Central memory CD8-positive, alpha-beta T cell (primary cell): ENCODE measurements at places on chromosomes 16 and 17.
A peak's percentile ranks its signal among the peaks of the same experiment; 100 is the strongest.

GRCh38 chr16:71630808-71631207 lies 4.8 kb downstream of the MARVELD3 start:
- no peak overlapping the region for H3K4me3 ChIP-seq
- H3K36me3 ChIP-seq, result no peaks in the 10 kb centered on the region
- DNase-seq, result no peak
- H3K4me1 ChIP-seq, result no peaks in the 10 kb centered on the region
- H3K27me3 ChIP-seq, result no peaks in the 10 kb centered on the region
- H3K27ac ChIP-seq, result no peak overlapping the region

GRCh38 chr17:57983446-57983845 lies 4.6 kb downstream of the VEZF1 start:
- peaks cover 45% of the 10 kb centered on the region for H3K36me3 ChIP-seq
- H3K4me3 ChIP-seq, result peak overlapping the region; percentile 42
- H3K27me3 ChIP-seq, result no peaks in the 10 kb centered on the region
- H3K4me1 ChIP-seq, result peaks cover 71% of the 10 kb centered on the region
- no peak for DNase-seq
- no peak overlapping the region for H3K27ac ChIP-seq

DNA sequence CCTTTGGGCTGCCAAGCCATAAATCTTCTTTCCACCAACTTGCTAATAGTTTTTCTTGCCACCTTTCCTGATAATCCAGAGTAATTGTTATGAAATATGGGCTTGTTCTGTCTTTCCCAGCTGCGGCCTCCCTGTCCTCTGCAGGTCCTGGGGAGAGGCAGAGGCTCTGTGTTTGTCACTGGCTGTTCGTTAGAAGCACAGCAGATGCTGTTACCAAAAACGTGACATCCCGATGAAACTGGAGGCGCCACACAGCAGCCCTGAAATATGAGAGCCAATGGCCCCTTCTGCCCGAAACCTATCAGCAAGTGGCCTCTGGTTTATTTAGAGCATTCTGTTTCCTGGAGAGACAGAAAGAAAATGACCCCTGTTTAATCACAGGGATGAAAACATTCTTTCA lies 115.1 kb upstream of the ANKFN1 start:
- no peak overlapping the region for H3K4me3 ChIP-seq
- no peaks in the 10 kb centered on the region for H3K36me3 ChIP-seq
- peaks cover 8% of the 10 kb centered on the region for H3K27me3 ChIP-seq
- no peak for DNase-seq
- H3K27ac ChIP-seq, result no peak overlapping the region

DNA sequence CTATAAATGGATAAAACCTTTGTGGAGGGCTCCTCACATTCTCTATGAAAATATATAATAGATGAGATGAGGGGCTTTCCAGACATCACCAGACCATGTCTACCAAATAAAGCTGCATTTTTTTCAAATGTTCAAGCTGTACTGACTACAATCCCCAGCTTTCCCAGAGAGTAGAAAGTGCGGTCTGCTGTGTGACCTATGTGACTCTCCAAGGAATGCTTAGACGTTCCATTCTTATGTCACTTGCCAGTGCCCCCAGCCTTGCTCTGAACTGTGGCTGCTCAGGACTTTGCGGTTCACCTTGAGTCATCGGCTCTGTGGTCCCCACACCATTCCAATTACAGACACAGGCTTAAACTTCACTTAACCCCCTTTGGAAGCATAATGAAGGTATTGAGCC lies 47.8 kb upstream of the SCNN1B start:
- no peaks in the 10 kb centered on the region for H3K36me3 ChIP-seq
- H3K27me3 ChIP-seq, result peaks cover 30% of the 10 kb centered on the region
- no peaks in the 10 kb centered on the region for H3K4me1 ChIP-seq

DNA sequence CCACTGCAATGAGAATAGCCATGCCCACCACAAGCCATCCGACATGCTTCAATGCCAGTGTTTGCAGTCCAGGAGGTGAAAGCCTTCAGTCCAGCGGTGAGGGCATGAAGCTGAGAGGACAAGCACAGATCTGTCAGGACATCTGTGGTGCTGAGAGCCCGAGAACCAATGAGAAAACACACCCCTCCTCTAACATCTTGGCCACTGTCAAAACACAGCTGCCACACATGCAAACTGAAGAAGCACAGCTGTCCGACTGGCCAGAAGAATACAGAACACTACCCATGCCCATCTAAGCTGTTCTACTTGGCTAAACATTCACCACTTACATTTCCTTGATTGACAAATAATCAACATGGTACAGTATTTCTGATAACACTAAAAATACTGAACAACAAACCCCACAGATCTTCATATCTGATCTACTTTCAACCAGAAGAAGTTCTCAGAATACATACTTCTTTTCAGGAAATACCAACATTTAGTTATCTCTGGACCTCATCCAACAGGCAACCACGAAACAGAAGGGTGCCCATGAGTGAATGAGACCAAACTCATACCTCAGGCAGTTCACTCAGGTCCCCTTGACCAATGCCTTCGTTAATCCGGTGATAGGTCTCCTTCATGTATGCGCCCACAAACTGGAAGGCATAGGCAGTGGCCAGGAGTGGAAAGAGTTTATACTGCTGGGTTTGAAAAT lies 10.2 kb upstream of the FBF1 start:
- H3K27ac ChIP-seq, result no peak overlapping the region
- no peak for DNase-seq
- no peak overlapping the region for H3K4me3 ChIP-seq
- H3K36me3 ChIP-seq, result peaks cover 70% of the 10 kb centered on the region

DNA sequence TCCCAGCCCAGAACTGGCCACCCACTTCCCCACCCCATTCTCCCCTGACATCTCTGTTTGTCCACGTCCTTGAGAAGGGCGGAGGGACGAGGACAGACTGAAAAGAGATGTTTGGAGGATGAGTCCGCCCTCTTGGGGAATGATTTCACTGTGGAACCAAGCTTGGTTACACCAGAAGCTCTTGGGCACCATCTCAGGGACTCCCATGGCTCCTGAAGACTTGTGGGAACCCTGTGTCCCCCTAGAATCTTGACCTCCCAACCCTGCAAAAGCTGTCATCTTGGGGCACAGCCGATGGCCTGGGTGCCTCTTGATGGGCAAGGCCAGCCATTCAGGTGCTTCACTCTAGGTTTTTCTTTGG lies 25.9 kb upstream of the LITAF start:
- H3K27me3 ChIP-seq, result no peaks in the 10 kb centered on the region
- no peak for DNase-seq
- H3K4me3 ChIP-seq, result peak overlapping the region; percentile 45
- H3K36me3 ChIP-seq, result no peaks in the 10 kb centered on the region
- peak overlapping the region; percentile 91 for H3K27ac ChIP-seq

DNA sequence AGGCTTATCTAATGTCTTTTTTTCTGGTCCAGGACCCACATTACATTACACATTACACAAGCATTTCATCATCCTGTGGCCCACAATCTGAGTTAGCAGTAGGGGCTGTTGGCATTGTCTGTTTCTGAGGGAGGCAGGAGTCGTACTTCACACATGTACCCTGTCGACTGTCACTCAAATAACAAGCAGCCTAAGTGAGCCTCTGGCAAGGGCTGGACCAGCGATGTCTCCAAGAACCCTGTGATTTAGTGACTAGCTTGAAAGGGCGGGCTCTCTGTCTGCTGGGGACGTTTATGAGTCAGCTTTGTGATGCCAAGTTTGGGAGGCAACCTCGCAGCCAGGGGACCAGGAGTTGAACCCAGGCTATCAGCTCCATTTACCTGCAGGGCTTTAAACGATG lies 251.4 kb downstream of the HS3ST3B1 start:
- peaks cover 33% of the 10 kb centered on the region for H3K27me3 ChIP-seq
- H3K36me3 ChIP-seq, result no peaks in the 10 kb centered on the region
- no peak overlapping the region for H3K27ac ChIP-seq
- no peak for DNase-seq
- H3K4me1 ChIP-seq, result no peaks in the 10 kb centered on the region

GRCh38 chr16:62638324-62638911 lies 602.2 kb upstream of the CDH8 start:
- H3K4me1 ChIP-seq, result no peaks in the 10 kb centered on the region
- no peak for DNase-seq
- H3K4me3 ChIP-seq, result no peak overlapping the region

DNA sequence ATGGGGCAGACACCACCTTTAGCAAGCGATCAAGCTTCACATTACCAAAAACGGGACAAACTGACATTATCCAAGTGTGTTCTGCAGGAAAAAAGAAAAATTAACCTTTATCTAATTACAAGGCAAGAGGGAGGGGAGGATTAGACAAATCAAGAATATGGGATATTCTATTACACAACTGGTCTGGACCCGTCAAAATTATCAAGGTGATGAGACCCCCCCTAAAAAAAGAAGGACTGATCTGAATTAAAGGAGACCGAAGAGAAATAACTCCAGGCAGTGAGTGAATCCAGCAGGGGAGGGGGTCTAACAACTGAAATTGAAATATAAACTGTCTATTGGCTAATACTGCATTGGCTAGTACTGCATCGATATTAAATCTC lies 424 bp upstream of the NUBP1 start:
- H3K27me3 ChIP-seq, result no peaks in the 10 kb centered on the region
- peak overlapping the region; percentile 86 for H3K4me3 ChIP-seq
- H3K36me3 ChIP-seq, result peaks cover 23% of the 10 kb centered on the region
- no peak for DNase-seq
- peaks cover 39% of the 10 kb centered on the region for H3K4me1 ChIP-seq

DNA sequence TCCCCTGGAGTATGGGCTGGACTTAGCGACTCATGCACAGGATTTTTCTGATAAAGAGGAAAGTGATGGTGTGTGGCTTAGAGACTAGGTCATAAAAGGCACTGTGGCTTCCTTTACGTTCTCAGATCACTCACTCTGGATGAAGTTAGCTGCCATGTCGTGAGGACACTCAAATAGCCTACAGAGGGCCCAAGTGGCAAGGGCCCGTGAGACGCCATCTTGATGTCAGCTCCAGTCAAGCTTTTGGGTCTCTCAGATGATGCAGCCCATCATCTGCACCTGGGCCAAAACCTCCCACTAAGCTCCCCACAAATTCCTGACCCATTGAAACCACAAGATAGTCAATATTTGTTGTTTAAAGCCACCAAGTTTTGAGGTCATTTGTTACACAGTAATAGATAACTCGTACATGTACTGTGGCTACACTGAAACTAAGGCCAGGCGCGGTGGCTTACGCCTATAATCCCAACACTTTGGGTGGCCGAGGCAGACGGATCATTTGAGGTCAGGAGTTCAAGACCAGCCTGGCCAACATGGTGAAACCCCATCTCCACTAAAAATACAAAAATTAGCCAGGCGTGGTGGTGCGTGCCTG lies 14.7 kb downstream of the ST6GALNAC2 start:
- H3K4me3 ChIP-seq, result no peak overlapping the region
- no peak for DNase-seq
- no peak overlapping the region for H3K27ac ChIP-seq

- no peak overlapping the region for H3K27ac ChIP-seq
- H3K36me3 ChIP-seq, result peaks cover 4% of the 10 kb centered on the region
- H3K27me3 ChIP-seq, result no peaks in the 10 kb centered on the region
- H3K4me3 ChIP-seq, result no peak overlapping the region
These were observed 19.7 kb downstream of the MAP2K6 start for GRCh38 chr17:69434164-69434579.

DNA sequence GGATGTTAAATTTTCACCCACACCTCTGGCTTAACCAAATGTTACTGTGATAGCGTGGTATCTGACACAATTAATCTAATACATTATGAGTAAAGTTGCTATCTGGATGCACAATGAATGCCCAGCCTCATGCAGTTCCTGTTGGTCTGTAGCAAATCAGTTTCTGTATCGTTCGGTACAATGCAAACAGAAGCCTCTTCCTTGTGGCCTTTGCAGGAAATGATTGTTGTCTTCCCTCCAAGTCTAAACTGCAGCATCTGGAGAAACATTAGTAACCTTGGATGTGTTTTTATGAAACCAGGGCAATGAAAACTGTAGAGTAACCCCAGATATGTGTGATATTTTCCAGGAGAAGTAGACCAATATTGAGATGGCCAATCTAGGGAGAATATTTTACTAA lies 46.8 kb downstream of the CYB561 start:
- H3K4me1 ChIP-seq, result no peaks in the 10 kb centered on the region
- no peak overlapping the region for H3K27ac ChIP-seq
- H3K36me3 ChIP-seq, result peaks cover 9% of the 10 kb centered on the region
- no peak overlapping the region for H3K4me3 ChIP-seq
- no peaks in the 10 kb centered on the region for H3K27me3 ChIP-seq

GRCh38 chr17:80024206-80024972 lies 11.3 kb downstream of the TBC1D16 start:
- H3K4me1 ChIP-seq, result no peaks in the 10 kb centered on the region
- no peak overlapping the region for H3K27ac ChIP-seq
- no peak for DNase-seq
- no peak overlapping the region for H3K4me3 ChIP-seq
- no peaks in the 10 kb centered on the region for H3K27me3 ChIP-seq

DNA sequence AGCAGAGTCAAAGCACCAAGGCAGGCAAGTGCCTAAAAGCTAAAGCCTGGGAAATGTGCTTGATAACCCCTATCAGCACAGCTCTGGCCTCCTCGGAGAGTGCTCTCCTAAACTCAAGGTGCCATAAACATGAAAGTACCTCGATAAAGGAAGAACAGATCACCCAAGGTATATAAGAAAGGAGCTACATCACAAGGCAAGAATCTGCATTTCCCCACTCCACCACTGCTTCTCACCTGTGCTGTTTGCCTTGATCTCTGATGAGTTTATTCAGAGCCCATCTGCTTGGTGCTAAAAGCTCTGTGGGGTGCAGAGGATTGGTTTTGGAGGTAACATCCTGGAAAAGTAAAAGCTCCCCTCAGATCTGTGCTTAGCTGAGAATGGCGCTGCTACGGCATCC lies 449.5 kb upstream of the CDH5 start:
- no peaks in the 10 kb centered on the region for H3K4me1 ChIP-seq
- H3K27me3 ChIP-seq, result peaks cover 11% of the 10 kb centered on the region
- H3K4me3 ChIP-seq, result no peak overlapping the region
- no peaks in the 10 kb centered on the region for H3K36me3 ChIP-seq
- H3K27ac ChIP-seq, result no peak overlapping the region
- DNase-seq, result no peak

DNA sequence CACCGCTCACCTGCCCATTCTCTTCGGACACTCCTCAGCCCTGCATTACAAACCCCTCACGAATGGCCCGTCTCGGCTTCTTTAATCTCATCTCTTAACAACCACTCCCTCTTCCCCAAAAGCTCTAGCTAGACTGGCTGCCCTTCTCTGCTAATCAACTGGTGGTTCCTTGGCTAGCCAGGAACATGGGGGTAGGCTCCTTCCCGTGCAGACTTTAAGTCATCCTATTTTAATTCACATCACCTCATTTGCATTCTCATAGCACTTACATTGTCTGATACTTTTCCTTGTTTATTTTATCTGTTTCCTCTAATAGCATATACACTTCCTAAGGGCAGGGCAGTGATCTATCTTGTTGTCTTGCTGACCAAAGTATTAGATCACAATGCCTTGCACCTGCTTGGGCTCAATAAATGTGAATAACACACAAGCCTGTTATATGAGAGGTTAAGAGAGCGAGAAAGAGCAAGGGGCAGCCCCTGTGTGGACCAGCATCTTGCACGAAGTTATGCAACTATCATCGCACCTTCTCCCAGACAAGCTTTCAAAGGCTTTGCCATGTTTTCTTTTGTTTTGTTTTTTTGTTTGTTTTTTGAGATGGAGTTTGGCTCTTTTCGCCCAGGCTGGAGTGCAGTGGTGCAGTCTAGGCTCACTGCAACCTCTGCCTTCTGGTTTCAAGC lies 9.8 kb downstream of the TP53 start:
- no peaks in the 10 kb centered on the region for H3K27me3 ChIP-seq
- peaks cover 10% of the 10 kb centered on the region for H3K4me1 ChIP-seq
- H3K4me3 ChIP-seq, result no peak overlapping the region
- peaks cover 34% of the 10 kb centered on the region for H3K36me3 ChIP-seq
- no peak overlapping the region for H3K27ac ChIP-seq
- DNase-seq, result no peak
